Right cardiac atrium (tissue), 5 donors: ENCODE measurements at places on chromosomes 6 and 20. TPM values are rescaled to one million over a fixed set of nuclear protein-coding genes. Genes with fewer than 3 reads are reported as not detected.

CST5 gene
- not detected for total RNA-seq

LY6G6D gene
- total RNA-seq = not detected

PLCG1 gene
- total RNA-seq = 57.4 TPM

SIRPD gene
- total RNA-seq = not detected

PET117 gene
- total RNA-seq = 10.5 TPM

CCN6 gene
- total RNA-seq = not detected

MUC22 gene
- 0.14 TPM for total RNA-seq

COL9A3 gene
- total RNA-seq = 5.7 TPM

CGA gene
- 0.94 TPM for total RNA-seq

ARMC2 gene
- total RNA-seq = 16.2 TPM

CRISP2 gene
- total RNA-seq = not detected

GTSF1L gene
- not detected for total RNA-seq

MPC1 gene
- total RNA-seq = 313 TPM

SNAI1 gene
- 2.9 TPM for total RNA-seq

SLC26A8 gene
- not detected for total RNA-seq

ADGRF5 gene
- total RNA-seq = 27.1 TPM

ETV7 gene
- 0.37 TPM for total RNA-seq

CEP250 gene
- total RNA-seq = 12.2 TPM

NKX2-2 gene
- total RNA-seq = not detected

DNPH1 gene
- 33.5 TPM for total RNA-seq

LAMA2 gene
- 134 TPM for total RNA-seq

MCM9 gene
- 7.2 TPM for total RNA-seq

CUL7 gene
- 6.7 TPM for total RNA-seq

TNNC2 gene
- total RNA-seq = not detected

SLC35B2 gene
- 21.8 TPM for total RNA-seq

TRIM31 gene
- not detected for total RNA-seq

EPPIN gene
- total RNA-seq = not detected

BHLHE23 gene
- not detected for total RNA-seq

VNN1 gene
- total RNA-seq = 0.72 TPM

GPLD1 gene
- 1.1 TPM for total RNA-seq

SIGLEC1 gene
- total RNA-seq = 8.5 TPM

SEMG1 gene
- total RNA-seq = not detected

TPD52L1 gene
- total RNA-seq = 29.5 TPM

FUT9 gene
- total RNA-seq = not detected

ELOVL4 gene
- 0.88 TPM for total RNA-seq

LHFPL5 gene
- not detected for total RNA-seq

PSORS1C1 gene
- 4.3 TPM for total RNA-seq

FOXA2 gene
- not detected for total RNA-seq
